ENCODE measurements at places on chromosomes 7 and 10. TPM values are rescaled to one million over a fixed set of nuclear protein-coding genes. Genes with fewer than 3 reads are reported as not detected.

- H3K4me3 ChIP-seq: no peak overlapping the region
- no peaks in the 10 kb centered on the region for H3K4me1 ChIP-seq
- no peaks in the 10 kb centered on the region for H3K27me3 ChIP-seq
- DNase-seq: no peak
- peak overlapping the region; percentile 73 for H3K27ac ChIP-seq
These were observed 64.6 kb upstream of the STEAP1B start for GRCh38 chr7:22564511-22565045.

The CALML3 gene
- total RNA-seq: not detected

GRCh38 chr7:129298268-129298893, 73.6 kb downstream of the AHCYL2 start:
- DNase-seq: peak; percentile 41
- H3K4me3 ChIP-seq: no peak overlapping the region
- H3K27ac ChIP-seq: no peak overlapping the region
- no peaks in the 10 kb centered on the region for H3K27me3 ChIP-seq
- no peaks in the 10 kb centered on the region for H3K36me3 ChIP-seq

The SEMA3E gene
- 0.60 TPM for total RNA-seq

The XRCC2 gene
- 2.0 TPM for total RNA-seq

DNA sequence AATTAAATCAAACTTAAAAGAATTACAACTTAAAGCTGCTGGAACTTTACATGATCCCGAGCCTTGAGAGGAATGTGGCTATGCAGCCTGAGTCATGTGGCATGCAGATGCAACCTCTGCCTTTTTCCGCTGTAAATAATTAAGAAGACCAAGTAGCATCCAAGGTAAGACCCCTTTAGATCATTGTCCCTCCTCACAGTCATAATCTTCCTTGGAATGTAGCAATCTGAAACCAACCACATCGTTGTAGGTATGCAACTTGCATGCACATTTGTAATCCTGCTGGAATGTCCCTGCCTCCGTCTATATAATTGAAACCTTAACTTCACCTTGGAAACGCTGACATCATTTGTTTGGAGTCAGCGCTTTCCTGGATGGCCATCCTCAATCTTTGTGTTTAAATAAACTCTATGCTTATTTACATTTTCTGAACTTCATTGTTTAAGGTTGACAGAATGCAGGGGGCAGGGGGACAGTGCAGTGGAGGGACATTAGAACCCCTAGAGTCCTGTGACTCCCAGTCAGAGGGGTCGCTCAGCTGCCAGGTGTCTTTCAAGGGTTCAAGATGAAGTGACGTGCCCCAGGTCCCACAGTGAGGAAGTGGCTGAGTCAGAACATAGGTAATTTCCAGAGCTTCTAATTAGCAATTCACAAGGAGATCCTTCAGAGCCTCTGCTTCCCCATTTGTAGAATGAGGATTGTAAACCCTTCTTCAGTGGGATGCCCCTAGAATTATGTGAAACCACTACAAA, 110.7 kb downstream of the RALA start:
- H3K4me1 ChIP-seq: no peaks in the 10 kb centered on the region
- H3K36me3 ChIP-seq: no peaks in the 10 kb centered on the region
- peak overlapping the region; percentile 89 for H3K27ac ChIP-seq
- H3K27me3 ChIP-seq: no peaks in the 10 kb centered on the region
- DNase-seq: no peak
- peak overlapping the region; percentile 48 for H3K4me3 ChIP-seq

- H3K27me3 ChIP-seq: no peaks in the 10 kb centered on the region
- no peak overlapping the region for H3K27ac ChIP-seq
- no peak overlapping the region for H3K4me3 ChIP-seq
- no peak for DNase-seq
These were observed 538.9 kb upstream of the IGFBP3 start for GRCh38 chr7:46459942-46460341.

- no peak for DNase-seq
- H3K4me3 ChIP-seq: no peak overlapping the region
- no peak overlapping the region for H3K27ac ChIP-seq
- no peaks in the 10 kb centered on the region for H3K36me3 ChIP-seq
- no peaks in the 10 kb centered on the region for H3K27me3 ChIP-seq
These were observed 27.3 kb upstream of the ANK3 start for GRCh38 chr10:60417024-60417423.

The AKR1C8 gene
- not detected for total RNA-seq

The PDZD7 gene
- 1.6 TPM for total RNA-seq

The FAM13C gene
- total RNA-seq: 11.1 TPM

GRCh38 chr10:29414501-29414900, 125.6 kb downstream of the LYZL1 start:
- no peaks in the 10 kb centered on the region for H3K27me3 ChIP-seq
- no peaks in the 10 kb centered on the region for H3K36me3 ChIP-seq
- H3K27ac ChIP-seq: no peak overlapping the region
- H3K4me1 ChIP-seq: peaks cover 39% of the 10 kb centered on the region

DNA sequence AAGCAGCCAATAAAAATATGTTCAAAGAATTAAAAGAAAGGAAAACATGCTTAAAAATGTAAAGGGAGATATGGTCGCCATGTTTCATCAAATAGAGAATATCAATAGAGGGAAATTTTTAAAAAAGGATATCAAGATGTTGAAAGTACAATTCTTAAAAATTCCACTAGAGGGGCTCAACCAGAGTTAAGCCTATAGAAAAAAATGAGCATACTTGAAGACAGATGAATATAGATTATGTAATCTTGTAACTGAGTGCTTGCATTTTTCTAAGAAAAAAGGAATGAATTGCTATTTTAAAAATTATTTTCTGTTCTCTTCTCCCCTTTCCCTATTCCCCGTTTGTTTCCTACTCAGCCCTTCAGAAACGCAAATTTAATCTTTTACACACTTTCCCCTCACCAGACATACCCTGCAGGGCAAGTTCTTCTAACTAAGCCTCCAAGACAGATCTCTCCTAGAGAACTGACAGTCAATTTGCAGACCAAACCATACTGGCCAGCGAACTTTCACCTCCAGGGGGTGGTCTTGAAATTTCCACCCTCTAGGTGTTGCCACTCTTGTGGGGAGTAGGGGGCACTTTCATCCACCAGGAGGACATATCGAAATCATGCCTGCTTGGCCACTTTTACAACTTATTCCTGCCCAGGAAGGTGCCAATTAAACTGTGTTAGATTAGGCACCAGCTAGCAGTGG, 67.7 kb downstream of the NSUN6 start:
- H3K27ac ChIP-seq: no peak overlapping the region
- no peaks in the 10 kb centered on the region for H3K4me1 ChIP-seq
- DNase-seq: no peak
- H3K36me3 ChIP-seq: no peaks in the 10 kb centered on the region

The OR2A12 gene
- not detected for total RNA-seq

DNA sequence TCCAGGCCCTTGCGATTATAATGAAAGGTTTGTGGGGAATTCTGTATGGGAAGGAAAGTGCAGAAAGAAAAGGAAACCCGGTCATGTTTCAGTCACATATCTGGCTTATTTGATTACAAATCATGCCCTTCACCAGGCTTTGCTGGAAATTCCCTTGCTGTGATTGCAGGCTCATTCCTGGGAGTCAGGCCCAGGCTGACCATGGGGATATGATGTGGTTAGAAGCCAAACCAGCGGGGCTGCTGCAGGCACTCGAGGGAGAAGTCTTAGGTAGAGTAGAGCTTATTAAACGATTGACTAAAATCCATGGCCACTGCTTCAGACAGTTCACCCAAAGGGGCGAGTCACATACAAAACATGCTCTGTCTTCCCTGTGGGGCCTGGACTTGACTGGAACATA, 16.2 kb downstream of the PKD1L1 start:
- DNase-seq: no peak
- H3K27me3 ChIP-seq: no peaks in the 10 kb centered on the region
- H3K36me3 ChIP-seq: peaks cover 7% of the 10 kb centered on the region
- no peak overlapping the region for H3K27ac ChIP-seq
- no peak overlapping the region for H3K4me3 ChIP-seq
- H3K4me1 ChIP-seq: no peaks in the 10 kb centered on the region

DNA sequence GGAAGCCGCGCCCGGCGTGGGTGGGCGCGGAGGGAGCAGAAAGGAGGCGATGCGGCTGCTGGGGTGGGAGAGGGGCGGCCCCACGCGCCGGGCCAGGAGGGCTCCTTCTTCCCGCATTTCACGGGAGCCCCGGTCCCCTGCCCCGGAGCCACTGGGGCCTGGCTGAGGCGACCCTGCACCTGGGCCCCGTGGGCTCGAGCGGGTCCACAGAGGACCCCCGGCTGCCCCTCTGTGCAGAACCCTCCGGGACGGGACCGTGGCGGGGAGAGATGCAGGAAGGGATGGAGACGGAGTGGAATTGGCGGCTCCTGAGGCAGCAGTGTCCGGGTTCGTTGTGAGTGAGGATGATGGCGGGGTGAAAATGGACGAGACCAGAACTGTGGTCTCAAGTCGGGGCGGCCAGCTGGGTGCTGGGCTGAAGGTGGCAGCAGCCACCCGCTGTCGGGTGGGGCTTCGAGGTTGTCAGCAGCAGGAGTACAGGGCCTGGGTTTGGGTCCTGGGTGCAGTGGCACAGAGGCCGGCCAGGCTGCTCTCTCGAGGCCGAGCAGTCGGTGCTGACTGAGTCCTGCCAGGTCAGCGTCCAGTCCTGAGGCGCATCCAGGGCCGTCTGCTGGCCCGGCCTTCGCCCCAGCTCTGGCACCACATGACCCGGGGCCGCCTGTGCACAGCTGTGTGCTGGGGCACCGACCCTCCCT, 80.4 kb downstream of the VIPR2 start:
- no peak overlapping the region for H3K4me3 ChIP-seq
- no peaks in the 10 kb centered on the region for H3K4me1 ChIP-seq
- H3K27me3 ChIP-seq: peaks cover 6% of the 10 kb centered on the region

DNA sequence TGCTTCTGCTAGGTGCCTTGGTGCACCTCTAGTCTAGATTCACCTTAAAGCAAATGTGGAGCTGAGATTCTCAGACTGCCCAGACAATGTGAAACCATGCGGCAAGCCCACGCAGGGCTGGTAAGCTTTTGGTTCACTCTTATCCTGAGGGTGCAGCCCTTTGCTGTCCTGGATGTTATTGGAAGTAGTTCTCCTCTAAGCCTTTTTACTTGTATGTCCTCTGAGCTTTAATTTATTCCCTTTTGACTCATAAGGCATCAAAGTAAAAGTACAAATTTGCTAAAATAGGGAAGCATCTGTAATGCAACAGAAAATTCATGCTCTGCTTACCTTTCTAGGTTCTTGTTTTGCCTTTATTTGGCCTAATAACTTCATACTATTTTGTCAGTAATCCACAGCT, 186.8 kb downstream of the MACC1 start:
- no peaks in the 10 kb centered on the region for H3K36me3 ChIP-seq
- no peak for DNase-seq
- no peaks in the 10 kb centered on the region for H3K27me3 ChIP-seq
- H3K4me1 ChIP-seq: no peaks in the 10 kb centered on the region
- H3K4me3 ChIP-seq: no peak overlapping the region

- DNase-seq: no peak
- no peak overlapping the region for H3K27ac ChIP-seq
- no peaks in the 10 kb centered on the region for H3K27me3 ChIP-seq
- H3K4me1 ChIP-seq: no peaks in the 10 kb centered on the region
- H3K36me3 ChIP-seq: no peaks in the 10 kb centered on the region
These were observed 31.6 kb downstream of the ELAPOR2 start for GRCh38 chr7:87027900-87028299.

The HOXA1 gene
- 0.44 TPM for total RNA-seq

The NANOS1 gene
- total RNA-seq: 7.3 TPM

The CTAGE6 gene
- total RNA-seq: 2.0 TPM

- DNase-seq: no peak
- no peak overlapping the region for H3K4me3 ChIP-seq
- no peaks in the 10 kb centered on the region for H3K36me3 ChIP-seq
- H3K4me1 ChIP-seq: no peaks in the 10 kb centered on the region
These were observed 31.8 kb upstream of the ABCA13 start for GRCh38 chr7:48139459-48139858.

DNA sequence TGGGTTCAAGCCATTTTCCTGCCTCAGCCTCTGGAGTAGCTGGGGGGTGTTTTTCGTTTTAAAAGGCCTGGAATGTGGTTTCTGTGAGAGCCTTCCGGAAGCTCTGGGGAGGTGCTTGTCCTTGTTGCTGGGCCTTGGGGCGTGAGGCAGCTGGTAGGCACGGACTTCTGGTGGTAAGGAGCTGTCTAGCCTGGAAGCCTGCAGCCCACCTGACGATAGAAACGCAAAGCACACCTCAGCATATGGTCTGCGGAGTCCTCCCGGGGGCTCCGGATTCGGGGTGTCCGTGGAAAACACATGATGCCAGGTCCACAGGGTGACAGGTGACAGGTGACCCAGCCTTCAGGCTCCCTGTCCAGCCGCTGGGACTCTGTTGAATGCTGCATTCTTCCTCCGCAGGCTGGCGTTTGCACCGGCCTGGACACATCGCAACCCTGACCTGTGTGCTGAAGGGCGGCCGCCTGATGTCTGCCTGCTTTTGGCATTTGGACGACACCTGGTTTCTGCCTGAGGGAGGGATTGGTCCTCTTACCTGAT, 37.3 kb downstream of the INPP5A start:
- H3K4me1 ChIP-seq: peaks cover 47% of the 10 kb centered on the region
- H3K27ac ChIP-seq: no peak overlapping the region
- H3K27me3 ChIP-seq: no peaks in the 10 kb centered on the region
- no peak for DNase-seq

- no peaks in the 10 kb centered on the region for H3K27me3 ChIP-seq
- no peak for DNase-seq
- no peak overlapping the region for H3K4me3 ChIP-seq
- no peak overlapping the region for H3K27ac ChIP-seq
- no peaks in the 10 kb centered on the region for H3K4me1 ChIP-seq
- no peaks in the 10 kb centered on the region for H3K36me3 ChIP-seq
These were observed 1.3 kb upstream of the GRB10 start for GRCh38 chr7:50783801-50784507.

The FOXI2 gene
- 0.59 TPM for total RNA-seq

GRCh38 chr7:132516042-132516840, 60.0 kb downstream of the PLXNA4 start:
- H3K27ac ChIP-seq: no peak overlapping the region
- no peaks in the 10 kb centered on the region for H3K4me1 ChIP-seq
- DNase-seq: no peak
- H3K4me3 ChIP-seq: no peak overlapping the region

DNA sequence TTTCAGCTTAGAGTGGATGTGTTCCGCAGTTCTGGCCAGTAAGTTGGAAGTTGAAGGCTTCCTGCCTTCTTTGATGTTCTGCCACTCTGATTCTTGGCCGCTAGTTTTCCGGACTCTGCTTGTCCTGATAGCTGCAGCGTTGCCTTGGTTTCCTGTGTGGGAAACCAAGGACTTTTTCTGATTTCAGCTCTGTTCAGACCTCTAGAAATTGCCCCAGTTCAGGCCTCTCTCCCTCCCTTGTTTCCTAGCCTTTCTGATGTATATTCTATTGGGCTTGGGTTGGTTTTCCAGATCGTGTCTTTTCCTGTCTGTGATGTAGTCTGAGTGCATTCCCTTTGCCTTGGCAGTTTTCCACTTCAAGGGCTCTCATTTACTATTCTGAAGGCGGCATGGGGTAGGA, 318.7 kb downstream of the BBS9 start:
- DNase-seq: no peak
- no peaks in the 10 kb centered on the region for H3K27me3 ChIP-seq
- H3K4me3 ChIP-seq: no peak overlapping the region

GRCh38 chr7:85750454-85750949, 563.6 kb upstream of the SEMA3D start:
- no peak overlapping the region for H3K27ac ChIP-seq
- H3K36me3 ChIP-seq: no peaks in the 10 kb centered on the region
- H3K4me1 ChIP-seq: no peaks in the 10 kb centered on the region
- no peak overlapping the region for H3K4me3 ChIP-seq
- H3K27me3 ChIP-seq: no peaks in the 10 kb centered on the region

- H3K4me3 ChIP-seq: no peak overlapping the region
- DNase-seq: no peak
- peaks cover 58% of the 10 kb centered on the region for H3K4me1 ChIP-seq
- H3K27ac ChIP-seq: no peak overlapping the region
- no peaks in the 10 kb centered on the region for H3K27me3 ChIP-seq
These were observed 33.3 kb downstream of the FOXK1 start for GRCh38 chr7:4715410-4715776.

Measured in tibial nerve (tissue), 4 donors.